Prostate gland (tissue), 2 donors: ENCODE measurements at places on chromosomes 4 and X. TPM values are rescaled to one million over a fixed set of nuclear protein-coding genes. Genes with fewer than 3 reads are reported as not detected.

ADH1A gene
- 0.40 TPM for total RNA-seq

SHOX gene
- not detected for total RNA-seq

NSUN7 gene
- total RNA-seq = 14.3 TPM

METAP1 gene
- 55.3 TPM for total RNA-seq

ANKRD37 gene
- total RNA-seq = 19.0 TPM

DNA sequence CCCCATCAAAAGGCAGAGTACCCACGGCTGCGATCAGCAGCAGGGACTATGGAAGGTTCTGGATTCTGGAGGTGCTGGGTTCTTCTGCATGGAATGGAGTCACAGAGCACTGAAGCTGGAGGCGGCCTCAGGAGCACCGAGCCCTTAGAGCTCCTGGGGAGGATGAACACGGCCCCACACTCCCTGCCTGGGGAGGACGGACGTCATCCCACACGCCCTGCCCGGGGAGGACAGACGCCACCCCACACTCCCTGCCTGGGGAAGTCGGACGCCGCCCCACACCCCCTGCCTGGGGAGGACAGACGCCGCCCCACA is 9.9 kb downstream of the LRPAP1 start:
- H3K4me3 ChIP-seq = no peak overlapping the region
- no peak for DNase-seq
- H3K4me1 ChIP-seq = no peaks in the 10 kb centered on the region
- no peaks in the 10 kb centered on the region for H3K27me3 ChIP-seq
- peaks cover 14% of the 10 kb centered on the region for H3K36me3 ChIP-seq

- no peaks in the 10 kb centered on the region for H3K36me3 ChIP-seq
- no peaks in the 10 kb centered on the region for H3K27me3 ChIP-seq
- DNase-seq = no peak
- H3K27ac ChIP-seq = peak overlapping the region; percentile 68
- H3K4me1 ChIP-seq = peaks cover 2% of the 10 kb centered on the region
These were observed 35.9 kb upstream of the GRPEL1 start for GRCh38 chr4:7103607-7104365.

DNA sequence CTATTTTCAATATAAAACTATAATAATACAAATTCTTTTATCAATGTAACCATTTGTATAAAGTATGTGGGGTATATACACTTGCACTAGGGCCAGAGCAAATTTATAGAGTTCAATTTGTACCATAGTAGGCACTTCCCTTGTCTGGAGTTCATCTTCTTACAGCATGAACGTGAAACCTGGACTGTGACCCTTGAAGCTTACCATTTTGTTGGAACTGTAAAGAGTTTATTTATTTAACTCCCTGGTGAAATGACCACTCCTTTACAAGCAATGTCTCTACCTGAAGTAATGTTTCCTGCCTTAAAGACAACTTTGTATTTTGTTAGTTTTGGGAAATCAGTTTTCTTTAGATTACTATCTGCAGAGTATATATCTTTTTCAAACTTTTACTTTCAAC is 188.2 kb downstream of the ARAP2 start:
- no peaks in the 10 kb centered on the region for H3K36me3 ChIP-seq
- H3K4me3 ChIP-seq = no peak overlapping the region
- no peaks in the 10 kb centered on the region for H3K4me1 ChIP-seq
- no peak overlapping the region for H3K27ac ChIP-seq

GRCh38 chr4:89482251-89482650 is 174.7 kb upstream of the GPRIN3 start:
- no peak overlapping the region for H3K27ac ChIP-seq
- DNase-seq = no peak
- H3K36me3 ChIP-seq = no peaks in the 10 kb centered on the region
- no peaks in the 10 kb centered on the region for H3K4me1 ChIP-seq
- no peak overlapping the region for H3K4me3 ChIP-seq

DNA sequence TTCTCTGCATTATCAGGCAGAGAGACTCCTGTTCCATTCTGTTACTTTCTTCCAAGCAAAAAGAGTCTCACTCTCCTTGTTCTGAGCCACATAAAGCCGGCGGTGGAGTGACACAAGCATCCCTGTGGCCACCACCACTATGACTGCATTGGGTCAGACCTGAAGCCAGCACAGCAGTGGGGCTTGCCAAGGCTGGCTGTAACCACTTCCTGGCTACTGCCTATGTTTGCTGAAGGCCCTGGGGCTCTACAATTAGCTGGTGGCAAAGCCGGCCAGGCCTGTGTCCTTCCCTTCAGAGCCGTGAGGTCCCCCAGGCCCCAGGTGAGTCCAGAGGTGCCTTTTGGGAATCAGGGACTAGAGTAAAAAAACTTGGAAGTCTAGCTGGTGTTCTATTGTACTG is 31.8 kb downstream of the PLAC8 start:
- no peaks in the 10 kb centered on the region for H3K4me1 ChIP-seq
- no peak overlapping the region for H3K4me3 ChIP-seq
- H3K36me3 ChIP-seq = no peaks in the 10 kb centered on the region
- no peaks in the 10 kb centered on the region for H3K27me3 ChIP-seq

GRCh38 chrX:87489071-87489470 is 28.5 kb upstream of the KLHL4 start:
- H3K36me3 ChIP-seq = no peaks in the 10 kb centered on the region
- H3K27ac ChIP-seq = no peak overlapping the region
- H3K4me3 ChIP-seq = no peak overlapping the region
- no peaks in the 10 kb centered on the region for H3K4me1 ChIP-seq
- no peak for DNase-seq
- H3K27me3 ChIP-seq = no peaks in the 10 kb centered on the region

DNA sequence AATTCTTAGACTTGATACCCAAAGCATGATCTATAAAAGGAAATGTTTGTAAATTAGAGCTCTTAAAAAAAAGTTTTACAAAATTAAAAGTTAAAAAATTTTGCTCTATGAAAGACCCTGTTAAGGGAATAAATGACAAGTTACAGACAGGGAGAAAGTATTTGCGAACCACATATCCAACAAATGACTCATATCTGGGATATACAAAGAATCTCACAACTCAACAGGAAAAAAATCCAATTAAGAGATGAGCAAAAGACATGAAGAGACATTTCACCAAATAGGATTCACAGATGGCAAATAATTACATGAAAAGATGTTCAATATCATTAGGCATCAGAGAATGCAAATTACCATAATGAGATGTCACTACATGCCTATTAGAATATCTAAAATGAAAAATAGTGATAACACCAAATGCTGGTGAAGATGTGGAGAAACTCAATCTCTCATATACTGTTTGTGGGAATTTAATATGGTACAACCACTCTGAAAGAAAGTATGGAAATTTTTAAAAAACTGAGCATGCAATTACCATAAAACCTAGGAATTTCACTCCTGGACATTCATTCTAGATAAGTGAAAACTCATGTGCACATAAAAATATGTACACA is 100.8 kb upstream of the EOLA2 start:
- H3K4me1 ChIP-seq = no peaks in the 10 kb centered on the region
- no peak overlapping the region for H3K4me3 ChIP-seq
- no peak overlapping the region for H3K27ac ChIP-seq
- H3K27me3 ChIP-seq = no peaks in the 10 kb centered on the region
- H3K36me3 ChIP-seq = no peaks in the 10 kb centered on the region
- DNase-seq = no peak

- no peak overlapping the region for H3K27ac ChIP-seq
- DNase-seq = no peak
- no peak overlapping the region for H3K4me3 ChIP-seq
These were observed 318.6 kb upstream of the FAT1 start for GRCh38 chr4:187042251-187042650.

- H3K27ac ChIP-seq = no peak overlapping the region
- no peaks in the 10 kb centered on the region for H3K27me3 ChIP-seq
- no peak for DNase-seq
- no peaks in the 10 kb centered on the region for H3K36me3 ChIP-seq
These were observed 47.9 kb upstream of the LINC00632 start for GRCh38 chrX:140661643-140662042.

DNA sequence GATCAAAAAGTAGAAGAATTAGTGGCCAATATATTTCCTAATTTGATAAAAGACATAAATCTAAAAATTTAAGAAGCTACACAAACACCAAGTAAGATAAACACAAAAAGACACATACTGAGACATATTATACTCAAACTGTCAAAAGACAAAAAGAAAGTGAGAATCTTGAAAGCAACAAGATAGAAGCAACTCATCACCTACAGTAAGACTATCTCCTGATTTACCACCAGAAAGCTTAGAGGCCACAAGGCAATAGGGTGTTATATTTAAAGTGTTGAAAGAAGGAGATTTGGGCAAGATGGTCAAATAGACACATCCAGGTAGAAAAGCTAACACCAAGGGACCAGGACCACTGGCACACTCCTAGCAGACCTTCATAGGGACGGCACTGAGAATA is 79.4 kb downstream of the ITM2A start:
- H3K27ac ChIP-seq = no peak overlapping the region
- no peaks in the 10 kb centered on the region for H3K27me3 ChIP-seq
- no peak for DNase-seq
- H3K4me3 ChIP-seq = no peak overlapping the region

GRCh38 chr4:173436771-173437265 is 37.9 kb upstream of the SCRG1 start:
- no peaks in the 10 kb centered on the region for H3K4me1 ChIP-seq
- DNase-seq = no peak
- H3K27me3 ChIP-seq = no peaks in the 10 kb centered on the region

DNA sequence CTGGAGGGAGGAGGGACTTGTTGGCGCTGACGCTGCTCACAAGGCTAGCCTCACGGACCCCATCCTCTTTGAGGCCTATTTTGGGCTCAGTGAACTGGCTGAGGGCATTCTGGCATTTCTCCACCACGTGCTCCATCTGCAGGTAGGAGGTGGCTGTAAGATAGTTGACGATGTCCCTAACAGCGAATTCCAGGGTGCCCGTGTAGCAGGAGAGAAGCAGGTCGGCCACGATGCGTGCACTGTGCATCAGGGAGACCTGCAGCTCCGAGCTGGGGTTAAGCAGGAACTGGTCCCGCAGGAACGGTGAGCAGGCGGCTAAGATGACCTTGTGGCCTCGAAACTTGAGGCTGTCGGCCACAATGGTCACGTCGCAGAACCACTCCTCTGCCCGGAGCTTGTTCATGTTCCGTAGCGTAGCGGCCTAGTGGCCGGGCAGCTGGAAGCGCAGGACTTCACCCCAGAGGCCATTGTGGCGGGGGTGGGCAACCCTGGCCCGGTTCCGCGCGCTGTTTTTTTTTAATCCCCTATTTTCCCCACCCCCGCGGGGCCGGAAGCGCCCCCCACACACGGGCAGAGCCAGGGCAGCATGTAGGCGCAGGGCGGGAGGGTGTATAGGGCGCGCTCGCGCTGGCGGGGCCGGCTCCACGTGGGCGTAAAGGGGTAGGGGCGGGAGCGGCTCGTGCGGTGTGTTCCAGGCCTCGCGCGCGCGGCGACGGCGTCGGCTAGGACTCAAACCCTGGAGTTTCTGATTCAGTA is 73.2 kb downstream of the UBE2K start:
- peaks cover 3% of the 10 kb centered on the region for H3K36me3 ChIP-seq
- no peak overlapping the region for H3K4me3 ChIP-seq
- H3K27ac ChIP-seq = no peak overlapping the region

GRCh38 chr4:139454111-139455045 is at the start of gene RAB33B:
TSS of gene RAB33B (plus strand) at chr4:139454121. CDS start at chr4:139454196, 75 bp downstream.
- no peaks in the 10 kb centered on the region for H3K36me3 ChIP-seq
- peaks cover 4% of the 10 kb centered on the region for H3K4me1 ChIP-seq
- H3K27me3 ChIP-seq = no peaks in the 10 kb centered on the region
- peak within 1 kb of the TSS; percentile 97 for H3K27ac ChIP-seq
- no peak for DNase-seq
- peak within 1 kb of the TSS; percentile 81 for H3K4me3 ChIP-seq

DNA sequence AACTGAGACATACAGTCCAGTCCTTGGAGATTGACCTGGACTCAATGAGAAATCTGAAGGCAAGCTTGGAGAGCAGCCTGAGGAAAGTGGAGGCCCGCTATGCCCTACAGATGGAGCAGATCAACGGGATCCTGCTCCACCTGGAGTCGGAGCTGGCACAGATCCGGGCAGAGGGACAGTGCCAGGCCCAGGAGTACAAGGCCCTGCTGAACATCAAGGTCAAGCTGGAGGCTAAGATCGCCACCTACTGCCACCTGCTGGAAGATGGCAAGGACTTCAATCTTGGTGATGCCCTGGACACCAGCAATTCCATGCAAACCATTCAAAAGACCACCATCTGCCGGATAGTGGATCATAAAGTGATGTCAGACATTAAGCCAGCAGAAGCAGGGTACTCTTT is 20.4 kb upstream of the FRMPD3 start:
- no peak overlapping the region for H3K27ac ChIP-seq
- no peaks in the 10 kb centered on the region for H3K4me1 ChIP-seq
- H3K4me3 ChIP-seq = no peak overlapping the region
- no peaks in the 10 kb centered on the region for H3K36me3 ChIP-seq
- H3K27me3 ChIP-seq = no peaks in the 10 kb centered on the region

DNA sequence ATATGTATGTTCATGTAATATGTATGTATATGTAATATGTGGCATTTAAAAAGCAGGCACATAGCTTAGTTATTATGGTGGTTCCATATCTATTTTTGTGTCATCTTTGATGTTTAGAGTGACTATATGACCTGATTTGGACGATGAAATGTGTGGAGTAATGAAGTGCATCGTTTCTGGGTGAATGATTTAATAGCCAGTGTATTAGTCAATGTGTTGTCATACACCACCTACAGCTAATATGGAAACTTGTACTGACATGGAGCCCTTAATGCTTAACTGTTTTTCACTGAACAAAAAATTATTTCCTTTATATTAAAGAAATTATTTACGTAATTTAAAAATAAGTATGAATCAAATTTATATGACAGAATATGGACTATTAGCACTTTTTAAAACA is 292.3 kb upstream of the FSTL5 start:
- no peak overlapping the region for H3K4me3 ChIP-seq
- no peaks in the 10 kb centered on the region for H3K36me3 ChIP-seq
- no peaks in the 10 kb centered on the region for H3K27me3 ChIP-seq
- DNase-seq = no peak

GRCh38 chr4:89173336-89174090 is 62.2 kb downstream of the TIGD2 start:
- H3K4me3 ChIP-seq = no peak overlapping the region
- DNase-seq = no peak
- no peaks in the 10 kb centered on the region for H3K4me1 ChIP-seq
- no peaks in the 10 kb centered on the region for H3K27me3 ChIP-seq

DNA sequence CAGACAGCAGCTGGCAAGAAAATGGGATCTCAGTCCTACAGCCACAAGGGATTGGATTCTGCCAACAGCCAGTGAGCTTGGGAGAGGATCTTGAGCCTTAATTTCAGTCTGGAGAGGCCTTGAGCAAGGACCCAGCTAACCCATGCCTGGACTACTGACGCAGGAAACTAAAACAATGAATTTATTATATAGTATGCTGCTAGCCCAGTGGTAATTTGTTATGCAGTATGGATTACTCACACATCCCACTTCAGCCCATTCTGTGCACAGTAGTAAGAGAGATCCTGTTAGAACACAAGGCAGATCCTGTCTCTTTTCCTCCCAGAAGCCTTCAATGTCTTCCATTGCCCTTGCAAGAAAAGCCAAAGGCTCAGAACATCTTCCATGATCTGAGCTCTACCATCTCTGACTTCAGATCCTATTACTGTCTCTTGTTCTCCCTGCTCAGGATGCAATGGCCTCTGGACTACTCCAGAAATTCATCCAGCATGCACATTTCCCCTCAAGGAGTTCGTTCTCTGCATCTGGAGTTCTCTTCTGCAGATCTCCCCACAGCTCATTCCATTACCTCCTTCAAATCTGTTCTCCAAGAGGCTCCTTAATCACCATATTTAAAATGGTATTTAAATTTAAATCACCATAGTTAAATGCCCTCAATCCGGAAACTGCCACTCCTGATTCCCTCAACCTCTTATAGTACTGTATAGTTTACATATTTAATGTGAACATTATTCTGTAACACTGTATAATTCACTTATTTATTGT is 27.6 kb downstream of the SMIM20 start:
- no peaks in the 10 kb centered on the region for H3K36me3 ChIP-seq
- no peaks in the 10 kb centered on the region for H3K27me3 ChIP-seq
- H3K27ac ChIP-seq = no peak overlapping the region
- H3K4me3 ChIP-seq = no peak overlapping the region
